Esophagus muscularis mucosa (tissue), 4 donors: ENCODE measurements at places on chromosomes 3 and 15.

DNA sequence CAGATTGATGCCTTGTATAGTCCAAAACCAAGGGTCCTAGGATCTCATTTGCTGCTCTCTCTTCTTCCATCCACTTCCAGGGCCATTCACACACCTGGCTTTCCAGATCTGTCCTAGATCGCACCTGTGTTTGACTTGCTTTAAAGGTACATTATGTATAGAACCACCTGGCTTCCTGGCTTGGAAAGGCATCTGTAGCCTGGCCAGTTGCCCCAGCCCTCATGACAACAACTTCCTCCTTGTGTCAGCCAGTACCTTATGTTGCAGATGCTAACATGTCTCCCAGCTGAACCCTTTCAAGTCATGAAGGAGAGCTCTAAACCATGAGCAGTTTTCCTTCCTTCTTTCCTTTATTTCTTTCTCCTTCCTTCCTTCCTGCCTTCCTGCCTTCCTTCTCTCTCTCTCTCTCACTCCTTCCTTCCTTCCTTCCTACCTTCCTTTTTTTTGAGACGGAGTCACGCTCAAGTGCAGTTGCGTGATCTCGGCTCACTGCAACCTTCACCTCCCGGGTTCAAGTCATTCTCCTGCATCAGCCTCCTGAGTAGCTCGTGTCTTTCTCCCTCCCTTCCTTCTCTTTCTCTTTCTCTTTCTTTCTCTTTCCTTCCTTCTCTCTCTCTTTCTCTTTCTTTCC lies 2.5 kb upstream of the HTR3C start:
- DNase-seq: no peak

- peak; percentile 89 for DNase-seq
These were observed 88.9 kb downstream of the ASB7 start for GRCh38 chr15:100691321-100691720.

DNA sequence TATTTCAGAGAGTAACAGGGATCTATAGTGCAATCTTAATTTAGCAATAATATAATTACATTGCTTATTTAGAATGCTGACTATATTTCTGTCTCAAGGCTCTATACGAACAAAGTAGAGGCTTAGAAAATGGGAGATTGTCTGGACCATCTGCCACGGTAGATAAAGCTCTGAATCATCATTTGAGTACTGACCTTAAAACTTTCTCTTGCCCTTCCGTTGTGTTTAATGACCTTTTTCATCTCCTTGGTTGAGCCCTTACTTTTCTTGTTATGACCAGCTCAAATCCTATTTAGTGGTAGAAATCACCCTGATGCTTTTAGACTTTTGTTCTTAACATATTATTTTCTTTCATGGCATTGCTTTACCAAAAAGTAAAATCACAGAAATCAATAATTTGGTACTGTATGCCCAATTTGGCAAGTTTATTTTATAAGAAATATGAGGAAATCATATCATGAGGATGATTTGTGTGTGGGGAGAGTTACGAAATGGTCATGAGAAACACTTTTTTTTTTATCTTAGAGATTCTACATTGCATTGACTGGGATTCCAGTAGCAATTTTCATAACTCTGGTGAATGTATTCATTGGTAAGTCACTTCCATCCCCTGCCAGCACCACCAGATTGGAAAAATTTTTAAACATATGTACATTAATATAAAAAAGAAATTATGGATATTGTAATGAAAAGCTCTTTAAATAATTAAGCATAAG lies 11.0 kb downstream of the NDUFB5 start:
- DNase-seq: no peak

DNA sequence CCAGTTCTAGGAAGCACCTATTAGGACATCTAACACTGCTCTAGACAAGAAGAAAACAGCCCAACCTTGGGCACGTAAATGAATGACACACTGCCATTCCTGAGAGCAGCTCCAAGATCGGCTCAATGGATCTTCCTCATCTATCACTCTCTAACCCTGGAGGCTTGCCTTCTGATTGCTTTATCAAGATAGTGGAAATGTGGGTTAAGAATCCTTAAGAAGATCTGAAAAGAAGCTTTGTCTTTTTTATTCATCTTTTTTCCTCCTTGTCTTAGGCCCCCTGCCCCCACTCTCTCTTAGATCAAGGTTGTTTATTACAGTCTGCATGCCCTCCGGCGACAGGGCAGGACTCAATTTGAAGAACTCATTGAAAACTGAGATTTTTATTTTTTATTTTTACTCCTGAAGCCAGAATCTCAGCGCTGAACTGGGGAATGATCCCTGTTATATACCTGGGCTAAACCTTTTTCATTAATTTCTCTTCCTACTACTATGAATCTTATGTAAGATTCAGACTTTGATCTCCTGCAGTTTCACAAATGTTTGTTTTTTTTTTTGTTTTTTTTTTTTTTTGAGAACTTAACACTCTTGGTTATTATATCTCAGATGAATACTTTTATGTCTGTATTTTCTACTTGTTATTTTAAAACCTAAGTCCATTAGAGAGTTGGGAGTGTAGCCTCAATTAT lies 219.5 kb downstream of the SV2B start:
- DNase-seq: peak; percentile 24

DNA sequence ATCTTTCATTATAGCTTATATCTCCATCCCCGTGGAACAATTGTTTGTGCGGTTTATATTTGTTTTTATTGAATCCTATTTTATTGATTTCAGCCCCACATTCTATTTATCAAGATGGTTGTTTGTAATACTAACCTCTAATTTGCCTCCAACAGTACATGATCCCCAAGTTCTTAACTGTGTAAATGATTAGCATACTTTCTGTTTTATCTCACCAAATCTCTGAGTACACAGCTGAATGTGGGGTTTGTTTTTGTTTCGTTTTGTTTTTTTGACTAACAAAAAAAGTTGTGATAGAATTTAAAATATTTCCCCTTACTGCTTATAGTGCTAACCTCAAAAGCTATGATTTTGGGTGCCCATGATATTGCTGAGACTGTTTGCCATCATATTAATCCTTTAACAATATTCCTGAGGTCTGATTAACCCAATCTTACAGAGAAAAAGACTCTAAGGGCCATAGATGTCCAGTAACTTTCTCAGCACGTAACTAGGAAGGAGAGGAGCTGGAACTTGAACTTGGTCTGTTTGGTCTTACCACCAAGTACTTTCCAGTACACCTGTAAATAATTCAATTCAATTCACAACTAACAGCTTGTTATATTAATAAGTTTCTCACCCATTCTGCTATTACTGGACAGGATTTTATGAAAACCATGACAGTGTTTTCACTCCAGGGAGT lies 789.8 kb downstream of the TUSC7 start:
- DNase-seq: no peak

GRCh38 chr3:132351222-132351806 lies 34.1 kb downstream of the ACP3 start:
- no peak for DNase-seq

GRCh38 chr15:67446449-67446848 lies 74.5 kb upstream of the C15orf61 start:
- DNase-seq: no peak

GRCh38 chr3:172511783-172512762 lies 11.2 kb downstream of the TNFSF10 start:
- no peak for DNase-seq

GRCh38 chr15:95368755-95369601 lies 961.5 kb upstream of the NR2F2 start:
- DNase-seq: no peak

- no peak for DNase-seq
These were observed 355.4 kb downstream of the OTOL1 start for GRCh38 chr3:161851941-161852566.

- peak; percentile 98 for DNase-seq
These were observed 181.4 kb downstream of the SMAD6 start for GRCh38 chr15:66883284-66883911.

GRCh38 chr3:142724682-142725356 lies 985 bp downstream of the TRPC1 start:
- no peak for DNase-seq

DNA sequence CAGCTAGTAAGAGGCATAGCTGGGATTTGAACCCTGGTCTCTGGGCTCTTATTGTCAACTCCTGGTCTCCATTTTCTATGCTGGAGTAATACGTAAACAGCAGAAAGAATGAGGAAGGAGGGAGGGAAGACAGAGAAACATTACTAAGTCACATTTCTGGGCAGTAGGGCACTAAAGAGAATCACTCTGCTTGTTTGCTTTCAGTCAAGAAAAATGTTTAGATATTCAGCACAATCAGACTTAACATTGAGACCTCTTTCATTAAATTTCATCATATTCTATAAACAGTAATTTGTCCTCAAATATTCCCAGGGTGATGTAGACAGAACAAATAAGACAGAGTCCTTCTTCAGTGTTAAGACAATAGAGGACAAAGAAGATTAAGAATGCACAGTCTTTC lies 67.7 kb upstream of the BNC1 start:
- no peak for DNase-seq

GRCh38 chr3:124854009-124854408 lies 33.2 kb downstream of the ITGB5 start:
- DNase-seq: no peak

DNA sequence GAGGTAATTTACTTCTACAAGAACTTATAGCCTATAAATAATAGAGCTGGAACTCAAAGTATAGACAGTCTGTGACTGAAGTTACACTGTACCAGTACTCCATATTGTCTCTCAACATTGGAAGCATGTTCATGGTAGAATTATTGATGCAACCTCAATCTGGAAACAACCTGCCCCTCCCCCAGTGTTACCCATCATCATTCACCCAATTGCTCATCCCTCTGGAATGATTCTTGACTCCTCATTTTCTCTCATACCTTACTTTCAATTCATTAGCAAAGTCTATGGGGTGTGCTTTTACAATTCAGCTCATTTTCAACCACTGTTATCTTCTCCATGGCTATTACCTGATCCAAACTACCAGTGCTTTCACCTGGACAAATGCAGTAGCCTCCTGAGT lies 151.7 kb downstream of the CPNE4 start:
- no peak for DNase-seq

- DNase-seq: no peak
These were observed 3.6 kb upstream of the SMAD6 start for GRCh38 chr15:66698318-66698961.

DNA sequence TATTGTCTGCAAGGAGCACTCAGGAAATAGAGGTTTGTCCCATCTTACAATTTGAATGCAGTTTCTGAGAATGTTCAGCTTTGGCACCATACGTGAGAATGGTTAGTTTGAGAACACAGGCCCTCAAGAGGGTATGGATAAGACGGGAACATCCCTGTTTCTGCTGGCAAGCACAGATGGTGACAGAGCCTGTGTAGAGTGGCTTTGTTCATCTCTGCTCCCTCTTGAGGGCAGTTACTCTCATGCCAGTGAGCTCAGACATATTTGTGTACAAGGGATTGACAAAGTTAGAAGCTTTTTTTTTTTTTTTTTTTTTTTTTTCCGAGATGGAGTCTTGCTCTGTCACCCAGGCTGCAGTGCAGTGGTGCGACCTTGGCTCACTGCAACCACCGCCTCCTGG lies 71.5 kb upstream of the FILIP1L start:
- no peak for DNase-seq

- DNase-seq: no peak
These were observed 846.6 kb downstream of the MCTP2 start for GRCh38 chr15:95078003-95078402.

- no peak for DNase-seq
These were observed 1313.0 kb upstream of the GBE1 start for GRCh38 chr3:83074485-83074884.

DNA sequence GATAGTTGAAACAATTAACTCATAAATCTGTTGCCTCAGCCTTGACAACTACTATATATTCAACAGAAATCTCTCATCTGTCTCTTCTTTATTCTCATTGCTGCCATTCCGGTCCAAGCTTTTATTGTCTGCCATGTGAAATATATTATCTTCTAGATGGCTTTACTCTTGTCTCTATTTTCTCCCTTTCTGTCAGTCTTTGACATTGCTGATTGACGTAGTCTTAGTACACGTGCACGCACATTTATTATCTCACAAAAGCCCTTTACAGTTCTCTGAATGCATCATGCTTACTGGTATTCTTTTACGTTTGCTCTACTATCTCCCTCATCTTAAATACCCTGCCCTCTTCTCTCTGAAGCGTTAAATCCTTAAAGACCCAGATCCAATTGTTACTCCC lies 5.6 kb downstream of the PDIA3 start:
- no peak for DNase-seq

- no peak for DNase-seq
These were observed 34.3 kb upstream of the MANF start for GRCh38 chr3:51350751-51351150.

DNA sequence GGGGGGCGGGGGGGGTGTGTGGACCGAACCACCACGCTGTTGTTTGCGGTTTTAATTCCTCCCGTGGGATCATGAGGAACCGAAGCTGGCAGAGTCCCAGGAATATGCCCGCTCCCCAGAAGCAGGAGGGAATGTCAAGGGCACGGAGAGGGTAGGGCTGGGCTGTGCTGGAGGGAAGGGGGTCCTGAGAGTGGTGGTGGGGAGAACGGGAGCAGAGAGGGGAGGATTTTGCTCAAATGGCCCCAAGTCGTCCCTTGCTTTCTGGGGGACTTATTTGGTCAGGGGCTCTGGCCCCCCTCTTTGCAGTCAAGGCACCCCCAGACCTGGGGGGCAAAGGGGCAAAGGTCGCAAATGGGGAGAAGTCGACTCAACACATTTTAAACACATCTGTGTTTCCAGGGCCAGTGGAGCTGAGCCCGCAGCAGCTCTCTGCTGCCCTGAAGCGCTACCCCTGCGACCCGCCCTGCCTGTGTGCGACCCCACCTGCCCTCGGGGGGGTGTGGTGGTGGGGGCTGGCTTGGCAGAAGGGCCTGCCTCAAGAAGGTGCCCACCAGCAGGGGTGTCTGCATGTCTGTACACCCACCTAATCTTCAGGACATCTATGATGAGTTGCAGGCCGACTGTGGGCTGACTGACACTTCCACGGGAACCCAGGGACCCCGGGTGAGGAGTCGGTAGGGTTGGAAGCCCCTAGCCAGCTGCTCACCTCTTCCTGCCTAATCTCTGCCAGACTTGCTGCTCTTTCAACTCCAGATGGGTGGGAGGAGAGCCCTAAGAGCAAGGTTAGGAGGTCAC lies 602 bp upstream of the ATP2B2 start:
- no peak for DNase-seq

GRCh38 chr3:6655275-6655674 lies 205.6 kb upstream of the GRM7 start:
- no peak for DNase-seq

DNA sequence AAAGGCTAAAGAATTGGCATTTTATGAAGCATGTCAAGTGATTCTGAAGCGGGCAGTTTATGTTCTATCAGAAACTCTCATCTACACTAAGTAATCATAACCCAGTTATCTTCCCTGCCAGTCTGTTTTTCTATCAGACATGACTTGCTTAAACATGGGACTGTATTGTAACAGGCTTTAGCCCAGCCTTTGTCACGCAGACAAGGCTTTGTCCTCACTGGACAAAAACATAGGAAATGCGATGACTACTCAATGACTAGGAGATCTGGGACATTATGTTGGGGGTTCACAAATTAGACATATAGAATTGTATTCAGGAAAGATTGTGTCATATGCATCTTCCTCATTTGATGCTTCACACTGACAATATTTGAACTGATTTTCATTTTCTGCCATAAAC lies 115.5 kb downstream of the GADL1 start:
- DNase-seq: no peak

GRCh38 chr15:66879531-66880368 lies 177.7 kb downstream of the SMAD6 start:
- DNase-seq: peak; percentile 64

- DNase-seq: no peak
These were observed 23.8 kb downstream of the FEM1B start for GRCh38 chr15:68301301-68301700.
